ENCODE measurements at places on chromosomes 13 and 19.
A peak's percentile ranks its signal among the peaks of the same experiment; 100 is the strongest.

DNA sequence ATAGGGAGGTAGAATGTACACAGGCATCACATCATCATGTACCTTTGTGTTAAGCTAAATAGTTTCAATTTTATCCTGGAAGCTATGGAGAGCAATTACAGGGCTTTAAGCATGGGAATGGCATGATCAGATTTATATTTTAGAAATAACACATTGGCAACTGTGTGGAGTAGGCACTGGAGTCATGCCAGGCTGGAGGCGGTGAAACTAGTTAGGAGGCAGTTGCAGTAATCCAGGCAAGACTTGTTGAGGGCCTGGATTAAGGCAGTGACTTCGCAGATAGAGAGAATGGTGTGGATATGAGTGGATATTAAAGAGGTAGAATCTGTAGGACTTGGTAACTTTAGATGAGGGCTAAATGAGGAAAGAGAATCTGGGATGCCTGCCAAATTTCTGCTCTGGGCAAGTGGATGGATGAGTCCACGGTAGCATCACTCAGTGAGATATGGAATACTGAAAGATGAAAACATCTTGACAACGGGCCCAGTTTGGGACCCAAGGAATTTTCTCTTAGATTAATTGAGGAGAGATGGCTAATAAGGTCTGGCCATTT is 506.2 kb downstream of the FGF9 start:
- DNase-seq: no peak

DNA sequence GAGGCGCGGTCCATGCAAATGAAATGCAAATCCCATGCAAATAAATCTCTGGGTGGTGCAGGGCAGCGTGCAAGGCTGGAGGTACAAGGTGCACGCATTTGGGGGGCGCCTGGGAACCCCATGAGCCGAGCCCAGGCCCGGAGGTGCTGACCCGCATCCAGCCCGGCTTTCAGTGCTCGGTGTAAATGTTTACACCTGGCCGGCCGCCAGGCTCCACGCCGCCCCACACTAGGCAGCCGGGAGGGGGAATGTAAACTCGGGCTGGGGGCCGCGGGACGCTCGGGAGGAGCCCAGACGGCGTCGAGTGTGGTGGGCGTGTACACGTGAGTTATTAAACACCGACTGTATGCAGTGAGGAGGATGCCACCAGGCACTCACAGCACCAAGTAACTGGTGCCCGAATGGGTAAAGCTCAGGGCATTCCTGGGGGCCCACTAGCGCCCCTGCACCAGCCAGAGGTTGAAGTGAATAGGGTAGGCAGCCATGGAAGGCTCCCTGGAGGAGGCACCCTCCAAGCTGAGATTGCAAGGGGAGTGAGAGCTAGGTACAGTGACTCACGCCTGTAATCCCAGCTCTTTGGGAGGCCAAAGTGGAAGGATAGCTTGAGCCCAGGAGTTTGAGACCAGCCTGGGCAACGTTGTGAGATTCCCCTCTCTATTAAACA is 17.2 kb downstream of the FUT6 start:
- DNase-seq: no peak

DNA sequence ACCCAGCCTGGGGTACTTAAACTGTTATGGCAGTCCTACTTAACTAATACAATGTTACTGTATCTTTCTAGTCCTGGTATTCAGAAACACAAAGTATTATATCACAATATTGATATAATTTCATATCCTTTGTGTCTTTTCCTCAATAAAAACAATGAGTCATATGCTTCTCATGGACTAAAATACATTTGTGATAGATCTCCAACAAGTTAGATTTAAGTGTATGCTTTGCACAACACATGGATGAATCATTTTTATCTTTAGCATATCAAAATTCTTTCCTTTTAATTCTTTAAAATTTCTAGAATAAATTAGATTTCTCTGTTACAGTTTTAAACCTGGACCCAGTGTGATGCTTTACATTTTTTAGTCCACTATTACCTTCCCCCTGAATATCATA is 1357.8 kb upstream of the ATXN8OS start:
- DNase-seq: no peak

GRCh38 chr13:109816112-109816807 is 29.9 kb upstream of the IRS2 start:
- DNase-seq: no peak

DNA sequence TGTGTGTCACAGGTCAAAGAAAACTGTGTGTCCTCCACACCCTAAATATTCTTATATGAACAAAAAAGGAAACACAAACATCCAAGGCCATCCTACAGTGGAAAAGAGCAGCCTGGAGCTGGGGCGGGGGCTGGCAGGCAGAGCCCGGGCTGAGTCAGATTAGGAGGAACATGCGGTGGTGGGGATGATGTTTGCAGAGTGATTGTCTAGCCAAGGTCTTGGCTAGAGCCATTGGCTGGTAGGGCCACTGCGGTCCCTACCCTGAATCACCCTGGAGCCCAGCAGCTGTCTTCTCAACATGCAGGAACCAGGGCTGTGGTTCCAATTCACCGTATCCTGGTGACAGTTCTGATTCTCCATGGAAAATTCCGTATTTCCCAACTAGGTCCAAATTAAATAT is 439.5 kb downstream of the FGF9 start:
- DNase-seq: no peak

- DNase-seq: peak; percentile 36
Measured at GRCh38 chr13:40682449-40683240, 16.2 kb upstream of the FOXO1 start.

DNA sequence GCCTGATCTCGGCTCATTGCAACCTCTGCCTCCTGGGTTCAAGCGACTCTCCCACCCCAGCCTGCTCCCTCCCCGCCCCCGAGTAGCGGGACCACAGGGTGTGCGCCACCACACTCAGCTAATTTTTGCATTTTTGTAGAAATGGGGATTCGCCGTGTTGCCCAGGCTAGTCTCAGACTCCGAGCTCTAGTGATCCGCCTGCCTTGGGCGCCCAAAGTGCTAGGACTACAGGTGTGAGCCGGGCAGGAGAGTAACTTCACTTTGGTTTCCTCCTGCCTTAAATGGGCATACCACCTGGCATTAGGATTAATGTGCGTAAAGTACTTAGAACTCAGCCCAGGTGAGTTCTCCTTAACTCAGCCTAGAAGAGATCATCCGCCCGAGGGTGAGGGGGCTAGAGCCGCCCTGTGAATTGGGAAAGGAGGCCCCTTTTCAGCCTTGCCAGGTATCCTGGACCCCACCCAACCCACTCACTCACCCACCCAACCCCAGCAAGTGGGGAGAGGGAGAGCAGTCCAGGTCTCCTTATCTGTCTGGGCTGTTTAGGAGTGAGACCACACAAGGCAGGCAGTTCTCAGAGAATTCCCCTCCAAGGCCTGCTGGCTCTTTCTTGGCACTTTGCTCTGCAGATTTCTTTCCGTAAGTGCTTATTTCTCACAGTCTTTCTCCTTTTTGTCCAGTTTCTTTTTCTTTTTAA is 1.2 kb upstream of the ZFP36 start:
- peak; percentile 51 for DNase-seq

DNA sequence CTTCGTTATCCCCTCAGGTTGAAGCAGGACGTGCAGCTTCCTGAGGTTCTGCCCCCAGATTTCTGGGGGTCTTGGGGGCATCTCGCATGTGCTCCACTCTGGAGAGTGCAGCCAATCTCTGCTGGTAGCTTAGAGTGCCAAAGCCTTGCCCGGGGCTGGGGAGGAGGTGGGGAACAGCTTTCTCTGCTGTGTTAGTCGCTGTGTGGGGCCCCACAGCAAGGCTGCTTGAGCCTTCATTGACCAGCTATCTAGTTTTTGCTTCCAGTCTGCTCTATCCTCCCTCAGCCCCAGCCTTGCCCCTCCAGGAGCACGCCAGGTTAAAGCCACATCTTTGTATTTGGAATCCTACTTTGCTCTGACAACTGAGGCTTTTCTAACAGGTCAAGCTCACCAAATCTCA is 32.0 kb upstream of the MEDAG start:
- DNase-seq: no peak

DNA sequence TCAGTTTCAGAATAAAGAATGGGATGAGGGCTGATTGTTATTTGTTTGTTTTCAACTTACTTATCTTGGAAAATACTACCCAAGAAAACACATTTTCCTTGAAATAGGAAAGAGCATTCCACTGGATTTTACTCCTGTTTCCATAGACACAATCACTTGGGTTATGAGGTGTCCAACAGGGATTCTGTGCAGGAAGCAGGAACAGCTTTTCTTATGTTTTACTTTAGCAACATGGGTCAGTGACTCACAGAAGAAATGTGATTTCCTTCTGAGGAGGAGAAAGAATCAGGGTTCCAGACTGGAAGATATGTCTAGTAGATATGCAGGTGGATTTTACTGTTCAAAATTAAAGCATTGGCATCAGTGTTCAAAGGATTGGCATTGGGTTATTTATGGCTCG is 180.8 kb upstream of the GPC6 start:
- DNase-seq: no peak

DNA sequence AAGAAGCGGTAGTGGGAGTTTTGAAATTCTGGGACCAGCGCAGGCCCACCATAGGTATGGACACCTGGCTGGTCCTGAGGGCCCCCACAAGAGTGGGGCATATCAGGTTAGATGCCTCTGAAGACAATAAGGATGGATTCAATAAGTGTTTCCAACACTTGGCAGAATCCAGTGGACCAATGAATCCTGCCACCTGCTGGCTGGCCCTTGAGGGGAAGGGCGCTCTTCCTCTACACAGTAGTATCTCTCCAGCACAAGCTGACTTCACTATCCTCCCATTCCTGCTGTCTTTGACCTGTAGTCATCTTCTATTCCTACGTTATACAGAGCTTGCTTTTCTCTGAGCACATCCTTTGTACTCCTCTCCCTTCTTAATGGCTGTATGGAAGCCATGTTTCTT is 199.7 kb upstream of the TSHZ3 start:
- no peak for DNase-seq

DNA sequence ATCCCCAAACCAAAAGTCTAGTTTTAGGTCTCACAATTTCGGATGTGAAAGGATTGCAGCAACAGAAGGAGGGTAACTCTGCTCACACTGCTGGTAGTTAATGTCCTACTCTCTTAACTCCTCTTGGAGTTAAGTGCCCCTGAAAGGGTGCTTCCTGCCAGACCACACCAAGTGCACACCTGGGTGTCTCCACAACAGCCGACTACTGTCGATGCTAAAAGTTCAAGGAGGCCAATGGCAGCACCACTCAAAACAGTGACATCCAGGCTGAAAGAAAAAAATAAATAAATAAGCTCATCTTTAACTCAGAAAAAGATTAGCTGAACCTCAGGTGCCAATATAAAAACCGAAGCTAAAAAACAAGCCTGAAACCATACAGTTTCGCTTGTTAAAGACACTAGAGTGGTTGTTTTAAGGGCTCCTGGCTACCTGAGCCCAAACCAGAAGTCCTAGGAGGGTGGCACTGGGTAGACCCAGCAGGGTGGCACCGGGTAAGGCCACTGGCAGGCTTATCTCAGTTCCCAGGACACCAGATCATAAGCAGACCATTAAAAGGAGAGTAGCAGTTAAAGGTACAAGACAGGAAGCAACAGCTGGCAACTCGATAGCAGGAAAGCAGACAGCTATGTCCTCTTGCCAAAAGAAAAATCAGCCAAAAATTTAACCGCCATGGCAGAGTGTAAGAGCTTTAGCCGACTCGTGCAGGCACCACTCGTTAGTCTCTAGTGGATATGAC is 39.3 kb downstream of the BRD4 start:
- DNase-seq: no peak

DNA sequence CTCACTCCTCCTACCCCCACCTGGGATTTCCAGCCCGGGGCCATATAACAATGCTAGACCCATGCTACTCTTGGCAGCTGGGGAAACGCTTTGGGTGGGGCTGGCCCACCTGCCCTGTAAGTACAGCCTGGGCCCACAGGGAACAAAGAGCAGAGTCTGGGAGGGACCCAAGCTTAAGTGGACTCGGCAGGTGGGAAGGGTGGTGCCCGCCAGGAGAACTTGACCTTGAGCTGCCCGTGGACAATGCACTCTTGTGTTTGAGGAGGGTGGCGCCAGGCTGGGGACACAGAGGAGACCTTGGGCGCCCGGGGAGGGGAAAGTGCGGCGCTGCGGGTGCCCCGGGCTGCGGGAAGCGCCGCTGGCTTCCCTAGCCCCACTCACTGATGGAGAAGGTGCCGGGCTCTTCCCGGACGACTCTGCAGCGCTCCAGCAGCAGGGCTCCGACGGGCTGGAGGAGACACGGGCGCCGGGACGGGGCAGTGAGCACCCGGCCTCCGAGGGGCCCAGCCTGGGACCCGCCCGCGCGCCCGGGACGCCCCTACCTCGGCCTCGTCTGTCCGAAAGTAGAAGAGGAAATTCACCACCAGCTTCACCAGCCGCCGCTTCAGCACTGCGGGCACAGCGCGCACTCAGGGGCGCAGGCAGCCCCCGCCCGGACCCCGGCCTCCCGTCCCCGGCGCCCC is 607 bp downstream of the PLEKHJ1 start:
- no peak for DNase-seq

DNA sequence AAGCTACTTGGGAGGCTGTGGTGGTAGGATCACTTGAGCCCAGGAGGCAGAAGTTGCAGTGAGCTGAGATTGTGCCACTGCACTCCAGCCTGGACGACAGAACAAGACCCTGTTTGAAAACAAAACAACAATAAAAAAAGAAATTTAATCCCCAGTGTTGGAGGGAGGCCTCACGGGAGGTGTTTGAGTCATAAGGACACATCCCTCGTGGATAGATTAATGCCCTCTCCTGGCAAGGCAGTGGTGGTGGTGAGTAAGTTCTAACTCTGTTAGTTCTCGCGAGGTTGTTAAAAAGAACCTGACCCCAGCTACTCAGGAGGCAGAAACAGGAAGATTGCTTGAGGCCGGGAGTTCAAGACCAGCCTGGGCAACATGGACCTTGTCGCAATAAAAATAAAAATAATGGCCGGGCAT is 27.6 kb upstream of the SIN3B start:
- no peak for DNase-seq

- peak; percentile 96 for DNase-seq
Measured at GRCh38 chr19:35140962-35141836, 1.9 kb upstream of the FXYD7 start.

GRCh38 chr19:49315111-49315510 is 9.9 kb downstream of the SLC6A16 start:
- DNase-seq: no peak

DNA sequence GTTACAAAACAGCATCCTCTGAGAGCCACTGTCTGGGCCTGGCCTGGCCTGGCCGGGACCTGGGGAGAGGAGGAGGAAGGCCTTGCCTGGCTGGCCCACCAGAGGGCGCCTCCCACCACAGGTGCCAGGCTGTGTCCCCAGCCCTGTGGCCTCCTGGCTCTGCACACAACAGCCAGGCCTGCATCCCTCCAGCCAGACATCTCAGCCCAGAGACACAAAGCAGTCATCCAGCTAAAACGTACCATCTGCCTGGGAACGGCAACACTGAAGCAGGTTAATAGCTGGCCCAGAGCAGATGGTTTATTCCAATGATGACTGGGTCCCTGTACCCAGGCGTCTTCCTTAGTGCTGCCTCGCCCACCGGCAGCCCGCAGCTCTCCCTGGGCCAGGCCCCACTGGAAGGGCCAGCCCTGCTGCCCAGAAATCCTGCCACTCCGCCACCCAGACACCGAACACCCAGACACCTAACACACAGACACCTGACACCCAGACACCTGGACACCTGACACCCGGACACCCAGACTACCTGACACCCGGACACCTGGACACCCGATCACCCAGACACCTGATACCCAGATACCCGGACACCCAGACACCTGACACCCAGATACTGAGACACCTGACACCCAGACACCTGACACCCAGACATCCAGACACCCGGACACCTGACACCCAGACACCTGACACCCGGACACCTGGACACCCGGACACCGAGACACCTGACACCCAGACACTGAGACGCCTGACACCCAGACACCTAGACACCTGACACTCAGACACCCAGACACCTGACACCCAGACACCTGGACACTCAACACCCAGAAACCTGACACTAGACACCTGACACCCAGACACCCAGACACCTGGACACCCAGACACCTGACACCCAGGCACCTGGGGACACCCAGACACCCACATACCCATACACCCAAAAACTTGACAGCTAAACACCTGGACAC is 20.1 kb downstream of the C19orf12 start:
- peak; percentile 83 for DNase-seq
